ENCODE measurements at places on chromosomes 6 and 20. TPM values are rescaled to one million over a fixed set of nuclear protein-coding genes. Genes with fewer than 3 reads are reported as not detected.

DNA sequence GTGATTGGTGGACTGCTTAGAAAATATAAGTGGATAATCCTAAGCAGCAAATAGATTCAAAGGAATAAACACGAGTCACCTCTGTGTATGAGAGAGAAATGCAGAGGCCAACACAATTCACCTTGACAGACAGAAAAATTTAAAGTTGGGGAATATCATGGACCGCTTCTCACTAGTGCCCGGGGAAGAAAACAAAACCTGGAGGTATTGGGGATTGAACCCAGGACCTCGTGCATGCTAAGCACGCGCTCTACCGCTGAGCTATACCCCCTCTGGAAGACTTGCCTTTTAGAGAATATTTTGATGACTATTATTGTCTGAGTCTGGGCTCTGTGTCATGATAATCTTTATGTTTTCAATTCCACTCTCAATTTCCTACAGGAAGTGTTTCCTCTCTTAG lies 111.9 kb downstream of the TRIM27 start:
- no peaks in the 10 kb centered on the region for H3K36me3 ChIP-seq
- H3K27me3 ChIP-seq = peaks cover 80% of the 10 kb centered on the region
- no peak for DNase-seq
- H3K4me1 ChIP-seq = peaks cover 6% of the 10 kb centered on the region
- H3K4me3 ChIP-seq = no peak overlapping the region
- no peak overlapping the region for H3K27ac ChIP-seq

DNA sequence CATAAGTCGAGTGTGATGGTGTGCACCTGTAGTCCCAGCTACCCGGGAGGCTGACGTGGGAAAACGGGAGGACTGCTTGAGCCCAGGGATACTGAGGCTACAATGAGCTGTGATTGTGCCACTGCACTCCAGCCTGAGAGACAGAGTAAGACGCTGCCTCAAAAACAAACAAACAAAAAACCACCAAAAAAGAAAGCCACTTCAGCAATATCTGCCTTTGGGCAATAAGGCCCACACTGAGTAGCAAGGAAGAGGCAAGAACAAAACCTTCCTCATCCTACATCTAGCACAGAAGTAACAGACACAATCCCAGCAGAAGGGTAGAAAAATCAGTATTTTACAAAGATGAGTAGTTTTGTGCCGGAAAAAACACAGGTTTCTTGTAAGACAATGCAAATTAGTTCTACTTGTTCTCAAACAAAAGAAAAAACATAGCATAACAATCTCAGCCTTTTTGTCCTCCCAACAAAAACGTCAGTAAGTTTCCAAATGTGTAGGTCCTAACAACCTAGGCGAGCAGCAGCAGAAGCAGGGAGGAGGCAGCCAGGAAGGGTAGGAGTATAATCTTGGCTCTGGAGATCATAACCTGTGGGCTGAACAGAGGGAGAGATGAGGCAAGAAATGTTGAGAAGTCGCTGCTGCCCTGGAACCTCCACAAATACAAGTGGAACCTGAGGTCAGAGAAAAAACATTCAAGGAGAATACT lies 5.7 kb downstream of the PPP1R10 start:
- H3K4me3 ChIP-seq = no peak overlapping the region
- H3K36me3 ChIP-seq = peaks cover 4% of the 10 kb centered on the region
- DNase-seq = no peak
- no peaks in the 10 kb centered on the region for H3K27me3 ChIP-seq

- no peaks in the 10 kb centered on the region for H3K4me1 ChIP-seq
- H3K36me3 ChIP-seq = no peaks in the 10 kb centered on the region
- H3K4me3 ChIP-seq = no peak overlapping the region
- no peak for DNase-seq
- H3K27ac ChIP-seq = no peak overlapping the region
Observed at GRCh38 chr6:52975580-52975979, 19.5 kb downstream of the GSTA4 start.

DNA sequence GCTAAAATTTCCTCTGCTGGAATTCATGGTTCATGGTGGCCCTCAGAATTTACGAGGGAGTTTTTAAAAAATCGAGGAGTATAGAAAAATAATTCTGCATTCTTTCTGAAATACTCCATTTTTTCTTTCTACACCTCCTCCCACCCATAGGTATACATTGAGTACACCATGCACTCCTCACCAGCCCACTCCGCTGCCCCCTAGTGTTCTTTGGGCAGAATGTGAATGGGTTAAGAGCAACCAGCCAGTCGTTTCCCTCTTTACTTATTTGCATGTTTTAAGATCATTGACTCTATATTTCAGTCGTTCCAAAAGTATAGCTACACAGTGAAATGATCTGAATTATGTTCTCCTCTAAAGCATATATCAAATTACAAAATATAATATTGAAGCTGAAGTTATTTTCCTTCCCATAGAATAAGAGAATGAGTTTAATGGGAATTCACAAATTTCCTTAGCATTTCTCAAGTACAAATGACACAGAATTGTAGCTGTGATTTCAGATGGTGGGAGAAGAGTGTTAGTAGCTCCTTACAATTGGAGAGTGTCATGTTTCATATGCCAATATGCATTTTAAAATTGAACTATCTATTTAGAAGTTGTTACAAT lies 977.7 kb upstream of the SLC35B3 start:
- DNase-seq = no peak
- no peaks in the 10 kb centered on the region for H3K27me3 ChIP-seq
- H3K4me3 ChIP-seq = no peak overlapping the region
- H3K27ac ChIP-seq = no peak overlapping the region
- no peaks in the 10 kb centered on the region for H3K36me3 ChIP-seq

GRCh38 chr6:24547243-24547642 lies 52.5 kb downstream of the ALDH5A1 start:
- H3K27me3 ChIP-seq = no peaks in the 10 kb centered on the region
- H3K4me3 ChIP-seq = no peak overlapping the region
- H3K36me3 ChIP-seq = no peaks in the 10 kb centered on the region
- no peak overlapping the region for H3K27ac ChIP-seq
- no peak for DNase-seq

GRCh38 chr6:33128318-33128717 lies 52.5 kb downstream of the HLA-DPB1 start:
- no peaks in the 10 kb centered on the region for H3K4me1 ChIP-seq
- H3K36me3 ChIP-seq = no peaks in the 10 kb centered on the region
- H3K4me3 ChIP-seq = no peak overlapping the region
- H3K27ac ChIP-seq = no peak overlapping the region
- DNase-seq = no peak

- no peak overlapping the region for H3K27ac ChIP-seq
- no peak for DNase-seq
- H3K36me3 ChIP-seq = no peaks in the 10 kb centered on the region
- H3K4me3 ChIP-seq = no peak overlapping the region
- H3K4me1 ChIP-seq = no peaks in the 10 kb centered on the region
Observed at GRCh38 chr20:54515793-54516628, 40.6 kb downstream of the DOK5 start.

GRCh38 chr20:50251383-50251748 lies 60.7 kb downstream of the CEBPB start:
- H3K27me3 ChIP-seq = peaks cover 7% of the 10 kb centered on the region
- no peak for DNase-seq
- H3K36me3 ChIP-seq = no peaks in the 10 kb centered on the region
- H3K27ac ChIP-seq = no peak overlapping the region
- no peak overlapping the region for H3K4me3 ChIP-seq
- H3K4me1 ChIP-seq = no peaks in the 10 kb centered on the region

DNA sequence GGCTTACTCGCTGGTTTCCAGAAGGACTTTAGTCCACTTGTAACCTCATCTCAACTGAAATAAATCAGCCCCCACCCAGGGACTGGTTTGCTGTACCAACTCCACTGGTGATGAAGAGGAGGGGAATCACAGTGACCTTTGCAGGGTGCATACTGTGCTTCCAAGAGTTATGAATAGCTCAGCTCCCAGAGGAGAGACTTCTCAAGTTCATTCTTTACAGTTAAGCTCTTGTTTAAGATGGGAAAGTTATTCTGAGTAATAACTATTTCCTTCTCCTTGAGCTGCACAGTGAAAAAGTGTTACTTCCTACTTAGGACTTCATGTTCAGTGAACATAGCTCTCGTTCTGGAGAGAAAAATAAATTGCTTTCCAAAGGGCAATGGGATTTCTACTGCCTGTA lies 166.5 kb upstream of the ECI2 start:
- H3K4me3 ChIP-seq = no peak overlapping the region
- H3K4me1 ChIP-seq = no peaks in the 10 kb centered on the region
- no peaks in the 10 kb centered on the region for H3K36me3 ChIP-seq
- no peak for DNase-seq
- H3K27me3 ChIP-seq = no peaks in the 10 kb centered on the region

- peak overlapping the region; percentile 91 for H3K4me3 ChIP-seq
- no peaks in the 10 kb centered on the region for H3K27me3 ChIP-seq
- peaks cover 75% of the 10 kb centered on the region for H3K4me1 ChIP-seq
- H3K36me3 ChIP-seq = no peaks in the 10 kb centered on the region
- DNase-seq = peak; percentile 96
Observed at GRCh38 chr6:73519926-73520687, 725 bp downstream of the EEF1A1 start.

- DNase-seq = no peak
- no peak overlapping the region for H3K27ac ChIP-seq
- H3K27me3 ChIP-seq = no peaks in the 10 kb centered on the region
- no peak overlapping the region for H3K4me3 ChIP-seq
- no peaks in the 10 kb centered on the region for H3K36me3 ChIP-seq
Observed at GRCh38 chr6:102981490-102982015, 1588.0 kb downstream of the GRIK2 start.

The PBX2 gene
- polyA plus RNA-seq = 29.6 TPM

The GCM1 gene
- 0.22 TPM for polyA plus RNA-seq

The MTFR2 gene
- 2.4 TPM for polyA plus RNA-seq

The MYMX gene
- not detected for polyA plus RNA-seq

The PPARD gene
- polyA plus RNA-seq = 12.7 TPM

All from spleen (tissue), 13 donors.